ENCODE measurements at places on chromosomes 5 and 9.
A peak's percentile ranks its signal among the peaks of the same experiment; 100 is the strongest.

DNA sequence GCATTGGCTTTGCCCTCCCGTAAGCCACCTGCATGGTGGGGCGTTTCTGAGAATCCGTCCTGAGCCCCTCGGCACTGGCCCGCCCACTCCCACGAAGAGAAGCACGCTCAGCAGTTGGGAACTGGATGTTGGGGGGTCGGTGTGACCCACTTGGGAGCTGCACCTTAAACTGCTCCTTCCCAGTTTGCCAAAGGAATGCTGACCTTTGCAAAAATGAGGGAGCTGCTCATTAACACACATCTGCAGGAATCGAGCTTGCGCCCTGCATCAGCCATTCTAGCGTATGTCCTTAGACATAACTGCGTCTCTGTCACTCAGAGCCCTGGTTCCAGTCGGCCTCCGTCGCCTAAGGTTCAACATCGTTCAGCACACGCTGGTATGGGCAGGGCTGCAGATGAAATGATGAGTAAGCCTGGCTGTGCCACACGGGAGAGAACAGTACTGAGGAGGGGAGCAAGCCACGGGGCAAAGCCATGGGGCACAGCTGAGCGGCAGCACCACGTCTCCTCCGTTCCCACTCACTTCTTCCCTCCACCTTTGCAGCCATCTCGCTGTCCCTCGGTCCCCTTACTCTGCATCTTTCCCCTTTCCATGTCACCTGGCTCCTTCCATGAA is 28.8 kb upstream of the NCS1 start:
- DNase-seq, result no peak

GRCh38 chr9:34025062-34025461 is 23.6 kb downstream of the UBAP2 start:
- DNase-seq, result no peak

DNA sequence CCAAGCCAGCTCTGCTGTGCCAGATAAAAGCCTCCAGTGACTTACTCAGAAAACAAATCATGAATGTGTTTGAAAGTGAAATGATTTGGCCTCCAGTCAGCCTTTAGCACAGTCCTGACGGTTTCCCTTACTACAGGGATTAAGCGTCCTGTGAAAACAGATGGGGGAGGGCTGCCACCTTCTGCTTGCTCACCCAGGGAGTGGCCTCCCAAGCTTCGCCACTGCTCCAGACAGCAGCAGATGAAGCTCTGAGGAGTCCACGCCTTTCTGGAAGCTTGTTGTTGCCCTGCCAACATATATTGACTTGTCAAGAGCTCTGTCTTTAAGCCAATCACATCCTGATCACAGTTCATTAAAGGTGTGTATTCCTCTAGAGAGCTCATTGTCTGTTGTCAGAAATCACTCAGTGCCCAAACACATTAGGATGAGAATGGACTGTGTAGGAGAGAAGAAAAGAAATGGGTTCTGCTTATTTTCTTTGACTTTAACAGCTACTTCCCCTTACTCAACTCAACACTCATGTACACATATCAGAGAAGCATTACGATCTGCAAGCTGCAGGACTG is 4.9 kb upstream of the FYB1 start:
- no peak for DNase-seq

DNA sequence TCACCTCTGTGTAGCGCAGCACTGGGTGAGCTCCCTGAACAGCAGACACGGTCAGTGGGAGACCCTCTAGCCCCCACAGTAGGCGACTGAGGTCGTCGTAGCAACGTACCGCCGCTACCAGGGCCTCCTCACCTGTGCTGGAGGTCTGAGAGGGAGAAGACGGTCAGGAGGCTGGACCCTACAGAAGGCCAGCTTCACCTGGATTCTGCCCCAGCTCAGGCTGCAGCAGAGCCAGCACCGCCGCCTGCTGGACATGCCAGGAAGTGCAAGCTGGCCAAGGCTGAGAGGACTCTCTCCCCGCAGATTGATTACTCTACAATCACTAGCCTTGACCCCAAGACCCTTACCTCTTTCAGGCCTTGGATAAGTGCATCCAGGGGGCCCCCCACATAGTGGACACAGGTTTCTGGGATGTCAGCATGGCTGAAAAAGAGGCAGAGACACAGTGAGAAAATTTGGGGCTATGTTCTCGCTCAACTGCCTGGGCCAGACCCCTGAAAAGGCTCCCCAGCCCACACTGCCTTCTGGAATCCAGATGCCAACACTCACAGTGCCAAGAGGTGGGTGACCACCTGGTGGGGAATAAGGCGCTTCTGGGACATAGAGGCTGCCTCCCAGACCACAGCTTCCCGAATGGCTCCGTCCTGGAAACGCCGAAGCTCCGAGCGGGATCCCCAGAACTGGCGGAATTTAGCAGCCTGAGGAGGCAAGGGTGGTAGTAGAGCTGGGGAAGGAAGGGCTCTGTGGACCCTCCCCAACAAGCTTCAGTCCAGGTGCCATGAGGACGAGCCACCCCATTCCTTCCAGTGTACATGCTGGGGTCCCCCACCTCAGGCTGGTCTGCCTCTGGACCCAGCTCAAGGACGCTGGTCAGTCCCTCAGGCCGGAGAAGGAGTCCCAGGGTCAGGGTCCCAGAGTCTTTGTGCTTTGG is 6.9 kb downstream of the NOL6 start:
- peak; percentile 64 for DNase-seq

DNA sequence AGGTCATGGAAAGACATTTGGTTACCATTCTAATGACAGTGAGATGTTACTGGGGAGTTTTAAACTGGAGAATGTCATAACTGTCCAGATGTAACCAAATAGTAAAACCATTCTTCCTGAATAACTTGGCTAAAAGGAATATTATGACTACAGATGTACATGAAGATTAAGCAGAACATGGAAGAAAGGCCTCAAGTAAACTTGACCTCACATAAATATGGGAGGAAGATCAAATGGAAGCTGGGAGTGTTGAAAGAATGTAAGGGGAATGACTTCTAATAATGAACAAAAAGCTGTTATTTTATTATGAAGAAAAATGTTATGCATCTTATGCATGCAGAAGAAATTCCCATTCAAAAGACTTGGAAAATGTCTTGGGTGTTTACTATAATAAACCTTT is 107.7 kb upstream of the CDKN2B start:
- no peak for DNase-seq

DNA sequence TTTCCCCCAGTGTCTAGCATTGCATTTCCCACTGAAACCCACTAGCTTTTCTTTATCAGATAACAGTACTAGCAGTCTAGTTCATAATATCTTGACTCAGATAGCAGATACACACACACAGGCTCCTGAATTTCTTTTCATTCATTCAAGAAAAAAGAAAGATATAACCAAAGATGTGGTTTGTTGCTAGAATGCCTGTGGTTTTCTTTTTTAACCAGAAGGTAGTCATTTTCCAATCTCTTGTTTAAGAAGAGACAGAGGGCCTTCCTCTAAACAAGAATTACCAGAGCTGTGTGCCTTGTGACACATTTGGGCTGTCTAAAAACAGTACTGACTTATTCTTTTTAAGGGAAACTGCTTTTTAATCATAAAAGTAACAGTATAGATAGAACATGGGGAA is 167.3 kb downstream of the PJA2 start:
- no peak for DNase-seq

DNA sequence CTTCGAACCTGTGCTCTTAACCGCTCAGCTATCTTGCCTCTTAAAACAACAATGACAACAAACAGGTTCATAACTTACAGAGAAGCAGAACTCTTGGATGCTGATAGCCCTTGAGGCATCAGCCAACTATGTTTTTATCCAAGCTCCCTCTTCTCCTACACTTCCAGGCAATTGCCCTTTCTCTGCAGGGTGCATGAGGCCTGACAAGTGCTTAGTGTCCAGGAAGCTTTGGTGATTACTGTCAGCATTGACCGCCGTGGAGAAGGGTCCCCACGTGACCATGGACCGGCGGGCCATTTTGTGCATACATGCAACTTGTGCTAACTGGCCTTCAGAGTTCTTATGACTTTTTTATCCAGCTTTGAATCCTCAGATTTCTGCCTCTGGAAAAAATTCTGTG is 71.2 kb downstream of the ADCY2 start:
- no peak for DNase-seq

GRCh38 chr5:113112435-113112834 is 135.8 kb downstream of the DCP2 start:
- no peak for DNase-seq

DNA sequence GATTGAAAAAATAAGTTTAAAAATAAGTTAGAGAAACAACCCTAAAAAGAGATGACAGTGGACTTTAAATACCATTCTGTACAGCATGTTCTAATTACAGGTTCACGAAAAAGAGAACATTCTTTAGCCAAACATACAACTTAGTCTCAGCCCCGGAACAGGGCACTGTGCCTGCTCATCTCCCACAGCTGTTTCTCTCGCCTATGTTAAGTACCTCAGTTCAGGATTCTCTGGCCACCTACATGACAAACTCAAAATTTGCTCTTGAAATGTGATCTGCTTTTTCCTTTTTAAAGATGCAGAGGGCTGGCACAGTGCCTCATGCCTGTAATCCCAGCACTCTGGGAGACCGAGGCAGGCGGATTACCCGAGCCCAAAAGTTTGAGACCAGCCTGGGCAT is 52.3 kb downstream of the MYO10 start:
- no peak for DNase-seq

GRCh38 chr9:71285191-71285656 is 163.8 kb upstream of the TRPM3 start:
- peak; percentile 3 for DNase-seq

DNA sequence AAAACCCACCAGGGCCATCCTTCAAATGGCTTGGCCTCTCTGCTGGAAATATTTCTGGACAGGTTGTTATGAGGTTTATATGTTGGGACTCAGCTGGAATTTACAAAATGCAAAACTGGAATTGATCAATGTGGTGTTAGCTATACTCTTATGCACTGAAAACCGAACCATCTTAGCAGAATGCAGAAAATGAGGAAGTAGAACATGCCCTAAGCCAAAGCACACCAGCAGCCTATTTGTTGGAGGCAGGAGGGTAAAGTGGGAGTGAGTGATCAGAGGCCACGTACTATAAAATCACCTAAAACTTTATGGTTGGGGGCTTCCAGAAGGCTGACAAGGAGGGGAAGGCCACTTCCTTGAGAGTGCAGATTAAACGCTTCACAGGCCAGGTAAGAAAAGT is 63.6 kb upstream of the C5orf63 start:
- DNase-seq, result no peak

DNA sequence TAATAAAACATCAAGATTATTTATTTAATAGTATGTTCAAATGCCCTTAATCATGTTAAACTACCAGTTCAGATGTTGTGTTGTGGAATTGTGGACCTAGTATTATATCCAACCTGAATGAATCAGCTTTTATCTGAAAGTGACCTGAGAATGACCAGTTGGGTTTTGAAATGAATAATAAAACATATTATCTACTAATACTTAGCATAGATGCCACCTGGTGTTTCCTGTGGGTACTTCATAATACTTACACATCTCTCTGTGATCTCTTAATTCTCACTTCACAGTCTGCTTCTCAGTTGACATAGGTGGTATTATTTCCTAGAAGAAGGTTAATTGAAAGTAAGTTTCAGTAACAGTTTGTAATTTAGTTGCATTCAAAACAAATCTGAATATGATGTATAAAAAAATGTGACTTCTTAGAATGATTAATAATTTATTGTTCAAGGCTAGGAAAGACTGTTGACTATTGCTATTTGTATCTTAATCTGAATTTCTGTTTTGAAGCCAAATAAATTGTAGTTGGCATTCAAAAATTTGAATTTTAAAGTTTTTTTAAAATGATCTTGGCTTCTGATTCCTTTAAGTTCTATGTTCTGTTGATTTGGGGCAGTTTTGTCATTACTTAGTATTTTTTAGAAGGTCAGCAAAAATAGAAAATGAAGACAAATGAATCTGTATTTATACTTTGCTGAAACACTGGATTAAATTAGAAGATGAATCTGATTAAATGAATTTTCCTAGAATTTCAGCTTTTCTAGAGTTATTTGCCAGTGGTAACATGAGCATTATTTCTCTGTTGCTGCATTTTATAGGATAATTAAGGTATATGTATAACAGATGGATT is 48.2 kb downstream of the KIF2A start:
- no peak for DNase-seq

DNA sequence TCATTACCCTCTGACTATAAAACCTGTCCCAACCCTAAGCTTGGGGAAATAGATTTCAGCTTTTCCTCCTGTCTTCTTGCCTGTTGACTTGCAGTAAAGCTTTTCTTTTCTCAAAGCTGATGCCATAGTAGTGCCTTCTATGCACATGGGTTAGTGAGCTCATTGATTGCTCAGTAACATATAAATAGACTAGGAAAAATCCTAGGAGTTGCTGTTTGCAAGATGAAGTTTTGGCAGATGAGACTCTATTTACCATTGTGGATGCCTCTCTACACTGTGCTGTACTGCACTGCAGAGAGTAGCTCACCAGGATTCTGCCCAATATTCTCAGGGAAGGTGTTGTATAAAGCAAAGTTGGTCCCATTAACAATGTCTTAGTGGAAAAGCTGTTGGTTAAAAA is 262.7 kb upstream of the CD180 start:
- DNase-seq, result no peak

DNA sequence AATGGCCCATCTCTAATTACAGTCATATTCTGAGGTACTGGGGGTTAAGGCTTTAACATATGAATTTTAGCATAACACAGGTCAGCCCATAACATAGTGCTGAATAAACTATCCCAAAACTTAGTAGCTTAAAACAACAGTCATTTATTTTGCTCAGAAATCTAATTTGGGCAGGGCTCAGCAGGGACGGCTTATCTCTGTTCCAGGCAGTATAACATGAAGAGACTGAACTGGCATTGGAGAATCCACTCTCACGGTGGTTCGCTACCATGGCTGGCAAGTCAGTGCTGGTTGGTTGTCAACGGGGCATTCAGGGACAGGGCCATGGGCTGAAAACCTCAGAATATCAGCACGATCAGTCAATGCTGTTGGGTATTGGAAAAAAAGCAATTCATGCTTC is 520.8 kb upstream of the DAP start:
- DNase-seq, result no peak

Data from activated gamma-delta T cell treated with anti-CD3 and anti-CD28 coated beads, Interleukin-2, amount 50 U/mL, for 16 hours (primary cell).